ENCODE measurements at places on chromosomes 7 and 10. TPM values are rescaled to one million over a fixed set of nuclear protein-coding genes. Genes with fewer than 3 reads are reported as not detected.

- no peak overlapping the region for H3K4me3 ChIP-seq
- no peaks in the 10 kb centered on the region for H3K4me1 ChIP-seq
- no peak overlapping the region for H3K27ac ChIP-seq
- no peaks in the 10 kb centered on the region for H3K36me3 ChIP-seq
- no peaks in the 10 kb centered on the region for H3K27me3 ChIP-seq
- no peak for DNase-seq
Measured at GRCh38 chr7:124566583-124566982, 199.0 kb downstream of the GPR37 start.

The ACBD7 gene
- 1.3 TPM for total RNA-seq

The ANKRD2 gene
- not detected for total RNA-seq

The XRCC2 gene
- 1.6 TPM for total RNA-seq

Data from thyroid gland (tissue), 4 donors.